Activated T-cell treated with anti-CD3 and anti-CD28 coated beads for 4 hours (primary cell): ENCODE measurements at places on chromosomes 1 and 21.
A peak's percentile ranks its signal among the peaks of the same experiment; 100 is the strongest.

DNA sequence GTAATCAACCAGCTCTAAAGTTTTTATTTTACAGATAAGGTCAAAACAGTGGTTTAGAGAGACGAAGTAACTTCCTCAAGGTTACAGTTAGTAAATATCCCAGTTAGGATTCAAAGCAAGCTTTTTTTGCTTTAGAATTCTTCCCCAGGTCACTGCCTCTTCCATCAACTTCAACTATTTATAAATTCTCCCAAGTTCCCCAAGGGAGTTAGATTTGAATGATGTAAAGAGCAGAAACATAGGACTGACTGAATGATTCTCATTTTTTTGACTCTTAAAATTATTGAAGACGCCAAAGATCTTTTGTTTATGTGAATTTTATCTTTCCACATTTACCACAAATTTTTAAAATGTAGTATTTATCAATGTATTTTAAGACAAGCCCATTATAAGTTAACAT, 4.1 kb downstream of the POGZ start:
- no peak for DNase-seq

- DNase-seq: no peak
Measured at GRCh38 chr1:226772446-226773139, 33.5 kb upstream of the ITPKB start.

GRCh38 chr1:229538945-229539344, 19.6 kb downstream of the ABCB10 start:
- DNase-seq: no peak

DNA sequence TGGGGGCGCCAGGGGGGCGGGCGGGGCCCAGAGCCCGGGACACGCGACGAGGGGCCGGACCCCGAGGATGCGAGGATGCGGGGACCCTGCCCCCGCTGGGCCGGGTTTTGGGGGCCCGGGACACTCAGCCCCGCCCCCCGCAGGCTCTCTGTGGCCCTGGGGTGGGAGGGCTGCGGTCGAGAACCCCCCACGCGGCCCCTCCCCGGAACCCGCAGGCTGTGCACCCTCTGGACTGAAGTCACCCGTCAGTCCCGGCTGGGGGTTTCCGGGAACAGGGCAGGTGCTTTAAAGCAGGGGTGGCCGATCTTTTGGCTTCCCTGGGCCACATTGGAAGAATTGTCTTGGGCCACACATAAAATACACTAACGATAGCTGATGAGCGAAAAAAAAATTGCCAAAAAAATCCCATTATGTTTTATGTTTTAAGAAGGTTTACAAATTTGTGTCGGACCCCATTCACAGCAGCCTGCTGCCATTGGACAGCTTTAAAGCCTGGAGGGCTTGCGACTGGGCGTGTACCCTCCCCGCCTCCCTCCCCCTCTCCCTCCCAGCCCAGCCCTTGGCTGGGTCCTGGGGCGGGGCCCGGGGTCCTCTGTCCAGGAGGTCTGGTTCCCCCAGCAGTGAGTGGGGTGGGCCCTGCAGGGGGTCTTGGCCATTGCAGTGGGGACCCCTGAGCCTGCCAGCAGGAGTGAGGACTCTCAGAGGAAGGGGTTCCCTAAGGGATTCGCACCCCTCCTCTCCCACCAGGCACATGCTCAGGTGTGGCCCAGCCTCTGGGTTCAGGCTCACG, 21.6 kb upstream of the C1orf159 start:
- peak; percentile 67 for DNase-seq

DNA sequence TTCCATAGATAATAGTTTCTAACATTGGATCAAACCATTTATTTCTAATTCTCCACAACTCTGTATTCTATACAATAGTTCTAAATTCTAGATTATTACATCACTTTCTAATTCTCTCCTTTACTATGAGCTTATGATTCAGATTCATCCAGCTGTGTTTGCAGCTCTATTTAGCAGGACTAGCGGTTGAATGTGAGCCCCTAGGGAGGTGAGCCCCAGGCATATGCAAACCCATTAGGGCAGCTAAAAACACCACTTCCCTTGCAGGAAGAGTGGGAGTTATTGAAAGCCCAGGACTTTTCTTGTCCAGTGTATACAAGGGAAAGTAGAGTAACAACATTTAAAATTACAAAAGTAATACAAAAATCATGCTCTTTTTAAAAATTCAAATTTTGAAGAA, 56.9 kb downstream of the KRTAP19-8 start:
- no peak for DNase-seq

DNA sequence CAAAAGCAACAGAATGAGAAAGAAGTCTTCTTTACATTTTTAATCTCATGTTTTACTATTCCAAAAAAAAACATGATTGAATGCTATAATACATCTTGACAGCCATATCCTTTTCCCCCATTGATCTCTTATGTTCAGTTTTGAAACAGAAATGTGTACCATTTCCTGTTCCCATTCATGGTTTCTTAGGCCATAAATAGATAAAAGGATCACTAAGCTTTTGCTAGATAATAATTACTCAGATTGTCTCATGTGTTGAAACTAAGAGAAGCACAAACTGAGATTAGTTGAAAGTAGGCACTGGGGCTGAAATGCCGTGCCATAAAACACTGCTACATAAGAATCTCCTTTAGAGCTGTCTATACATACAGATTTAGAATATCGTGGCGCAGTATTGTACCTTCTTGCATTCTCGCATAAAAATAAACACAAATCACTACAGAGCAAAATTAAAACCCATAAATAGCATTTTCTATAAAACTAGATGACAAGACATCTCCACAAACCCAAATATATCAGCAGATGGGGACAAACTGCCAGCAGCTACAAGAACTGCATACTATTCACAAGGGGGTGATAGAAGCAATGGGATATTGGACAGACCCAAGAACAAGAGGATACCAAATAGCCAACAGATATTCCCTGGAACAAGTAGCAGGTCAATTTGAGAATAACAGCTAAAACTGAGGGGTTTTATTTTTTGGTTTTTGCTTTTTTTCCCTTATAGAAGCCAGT, 405.3 kb upstream of the PRMT6 start:
- DNase-seq: no peak

DNA sequence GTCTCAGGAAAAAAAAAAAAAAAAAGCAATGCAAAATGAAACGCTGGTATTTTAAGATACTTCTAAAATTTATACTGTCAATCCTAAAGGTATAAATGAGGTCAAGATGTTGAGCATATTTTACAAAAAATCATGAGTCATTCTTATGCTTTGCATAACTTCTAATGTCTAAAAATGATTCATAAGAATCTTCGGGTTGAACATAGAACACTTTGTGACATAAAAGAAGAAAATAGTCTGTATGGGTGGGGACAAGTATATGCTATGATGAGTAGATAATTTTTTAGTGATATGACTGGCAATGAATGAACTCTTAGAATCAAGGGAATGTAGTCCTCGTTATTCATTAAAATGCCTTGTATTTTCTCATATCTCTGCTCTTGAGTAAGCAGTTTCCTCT, 416.9 kb upstream of the USP24 start:
- no peak for DNase-seq

DNA sequence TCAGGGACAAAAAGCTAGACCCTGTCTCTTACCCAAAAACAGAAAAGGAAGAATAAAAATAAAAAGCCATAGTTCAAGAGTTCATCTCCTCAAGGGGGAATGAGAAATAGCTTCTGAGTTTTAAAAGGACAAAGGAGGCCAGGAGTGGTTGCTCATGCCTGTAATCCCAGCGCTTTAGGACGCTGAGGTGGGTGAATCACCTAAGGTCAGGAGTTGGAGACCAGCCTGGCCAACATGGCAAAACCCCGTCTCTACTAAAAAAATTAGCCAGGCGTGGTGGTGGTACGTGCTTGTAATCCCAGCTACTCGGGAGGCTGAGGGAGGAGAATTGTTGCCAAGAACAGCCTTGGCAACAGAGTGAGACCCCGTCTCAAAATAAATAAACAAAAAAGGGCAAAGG, 38.6 kb upstream of the CPLANE2 start:
- no peak for DNase-seq

DNA sequence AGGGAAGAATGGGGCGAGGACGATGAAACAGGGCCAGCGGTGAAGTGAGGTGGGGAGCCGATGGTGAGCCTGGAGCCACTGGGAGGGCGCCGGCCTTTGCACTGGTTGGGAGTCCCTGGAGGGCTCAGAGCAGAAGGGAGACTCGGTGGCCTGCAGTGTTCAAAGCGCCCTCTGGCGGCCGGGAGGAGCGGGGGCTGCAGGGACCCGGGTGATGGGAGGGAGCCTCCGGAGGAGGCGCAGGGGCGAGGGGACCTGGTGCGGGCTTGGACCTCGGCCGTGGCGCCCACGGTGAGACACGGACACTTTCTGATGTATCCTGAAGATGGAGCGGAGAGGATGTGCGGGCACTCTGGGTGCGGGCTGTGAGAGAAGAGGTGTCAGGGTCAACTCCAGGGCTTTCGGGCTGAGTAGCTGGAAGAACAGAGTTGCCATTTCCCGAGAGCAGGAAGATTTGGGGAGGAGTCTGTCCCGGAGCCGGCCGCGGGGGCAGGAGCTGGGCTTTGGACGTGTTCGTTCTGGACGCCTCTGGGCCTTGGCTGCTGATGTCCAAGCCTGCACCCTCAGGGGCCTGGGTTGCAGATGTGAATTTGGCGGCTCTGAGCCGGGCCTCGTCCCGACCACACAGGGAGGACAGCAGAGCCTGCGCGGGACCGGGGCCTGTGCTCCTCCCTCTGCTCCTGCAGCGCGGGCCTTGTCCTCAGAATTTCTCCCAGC, 29.7 kb downstream of the HEYL start:
- DNase-seq: peak; percentile 66
